Head of caudate nucleus (tissue), 42 donors: ENCODE measurements at places on chromosomes 12 and 14.

GRCh38 chr12:110549716-110550115 is 33.4 kb downstream of the PPTC7 start:
- DNase-seq: no peak

- no peak for DNase-seq
Measured at GRCh38 chr14:98634043-98634820, 637.8 kb downstream of the BCL11B start.

DNA sequence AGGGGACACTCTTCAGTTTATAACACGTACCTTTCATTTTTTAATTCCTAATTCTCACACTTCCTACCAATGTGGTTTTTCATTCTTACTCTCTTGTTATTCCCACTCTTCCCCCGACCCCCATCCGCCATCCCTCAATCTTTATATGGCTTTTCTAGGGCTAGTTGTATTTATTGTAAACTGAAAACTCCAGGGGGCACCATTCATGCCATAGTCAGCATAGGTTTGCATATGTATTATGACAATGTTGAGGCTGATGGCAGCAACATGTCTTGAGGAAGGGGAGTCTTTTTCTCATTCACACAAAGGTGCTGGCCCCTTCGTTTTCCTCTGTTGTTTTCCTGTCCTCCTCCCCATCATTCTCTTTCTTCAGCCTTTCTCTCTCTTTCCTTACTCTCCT is 27.7 kb upstream of the LTA4H start:
- no peak for DNase-seq

- DNase-seq: no peak
Measured at GRCh38 chr14:74579447-74580274, 32.4 kb downstream of the LTBP2 start.

GRCh38 chr14:53948205-53948884 is 8.3 kb downstream of the BMP4 start:
- no peak for DNase-seq

- no peak for DNase-seq
Measured at GRCh38 chr12:26088998-26089397, 35.8 kb downstream of the BHLHE41 start.

DNA sequence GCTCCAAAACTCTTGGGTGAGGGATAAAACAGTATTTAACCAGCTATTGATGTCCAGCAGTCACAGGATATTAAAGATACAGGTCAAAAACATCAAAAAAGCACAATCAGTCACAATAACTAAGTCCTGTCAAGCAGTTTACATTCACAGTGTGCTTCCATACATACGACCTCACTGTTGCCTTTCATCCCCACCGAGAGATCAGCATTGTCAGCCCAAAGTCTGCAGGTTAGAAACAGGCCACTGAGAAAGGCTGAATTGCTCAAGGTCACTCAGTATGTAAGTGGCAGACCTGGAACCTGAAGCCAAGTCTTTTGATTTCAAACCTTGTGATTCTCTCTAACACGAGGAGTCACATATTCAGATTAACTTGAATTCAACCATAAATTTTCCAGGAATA is 124.9 kb downstream of the GXYLT1 start:
- DNase-seq: no peak

DNA sequence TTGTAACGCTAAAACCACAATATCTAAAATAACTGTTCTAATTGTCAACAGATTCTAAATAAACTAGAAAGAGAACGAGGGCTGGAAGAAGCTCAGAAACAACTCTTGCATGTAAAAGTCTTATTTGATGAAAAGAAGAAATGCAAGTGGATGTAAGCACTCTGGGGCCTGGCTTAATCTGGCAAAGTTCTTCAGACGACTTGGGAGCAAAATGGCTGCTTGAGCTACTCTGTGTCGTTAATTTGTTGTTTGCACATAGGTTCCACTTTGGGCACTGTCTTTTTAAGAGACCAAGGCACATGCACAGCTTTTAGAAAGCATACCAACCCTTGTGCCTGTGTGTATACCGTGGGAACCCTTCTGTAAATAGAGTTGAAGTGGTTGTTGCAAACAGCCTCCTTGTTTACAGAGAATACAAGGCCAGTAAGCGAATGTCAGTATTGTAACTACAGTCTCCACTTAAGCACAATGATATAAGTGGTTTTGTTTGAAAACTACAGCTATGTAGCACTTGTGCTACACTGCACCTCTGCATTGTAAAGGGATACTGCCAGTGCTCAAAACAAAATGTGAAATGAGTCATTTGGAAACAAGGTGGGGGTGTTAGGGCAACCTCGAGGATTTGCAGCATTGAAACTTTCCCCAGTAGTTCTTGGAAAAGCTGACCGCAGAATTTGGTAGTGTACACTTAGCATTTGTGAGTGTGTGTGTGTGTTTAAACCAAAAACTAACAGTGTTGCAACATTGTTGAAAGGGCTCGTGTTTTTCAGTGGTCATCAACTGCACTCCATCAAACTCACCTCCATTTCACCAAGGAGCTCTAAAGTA is 154.3 kb downstream of the CEP83 start:
- no peak for DNase-seq

GRCh38 chr14:73476451-73476931 is 14.2 kb upstream of the RIOX1 start:
- peak; percentile 38 for DNase-seq

DNA sequence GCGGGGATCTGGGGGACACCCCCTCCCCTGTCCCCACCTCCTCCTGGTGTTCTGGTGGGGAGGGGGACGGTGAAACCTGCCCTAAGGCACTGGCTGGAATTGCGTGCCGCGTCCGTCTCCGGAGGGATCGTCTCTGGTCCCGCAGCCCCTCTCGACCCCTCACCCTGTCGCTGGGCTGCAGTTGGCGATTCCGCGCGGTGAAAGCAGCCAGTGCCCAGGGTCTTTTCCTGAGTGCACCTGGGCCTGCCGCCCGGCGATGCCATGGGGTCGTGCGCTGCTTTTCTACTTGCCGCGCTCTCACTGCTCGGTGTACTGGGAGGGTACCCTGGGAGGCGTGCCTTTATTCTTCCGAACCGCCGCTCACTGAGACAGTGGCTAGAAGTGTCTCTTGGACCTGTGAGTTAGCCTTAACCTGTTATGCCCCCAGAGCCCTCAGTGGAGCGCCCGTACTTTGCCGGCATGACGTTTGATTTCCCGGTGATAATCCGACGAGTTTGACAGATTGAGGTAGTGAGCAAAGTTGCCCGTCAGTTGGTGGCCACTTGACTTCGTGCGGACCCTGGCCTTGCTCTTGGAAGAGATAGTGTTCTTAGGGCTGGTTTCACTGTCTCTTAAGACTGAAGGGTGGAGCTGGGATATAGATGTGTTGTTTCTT is 788 bp downstream of the SFSWAP start:
- DNase-seq: no peak

GRCh38 chr14:56515739-56516138 is 63.9 kb upstream of the TMEM260 start:
- no peak for DNase-seq

DNA sequence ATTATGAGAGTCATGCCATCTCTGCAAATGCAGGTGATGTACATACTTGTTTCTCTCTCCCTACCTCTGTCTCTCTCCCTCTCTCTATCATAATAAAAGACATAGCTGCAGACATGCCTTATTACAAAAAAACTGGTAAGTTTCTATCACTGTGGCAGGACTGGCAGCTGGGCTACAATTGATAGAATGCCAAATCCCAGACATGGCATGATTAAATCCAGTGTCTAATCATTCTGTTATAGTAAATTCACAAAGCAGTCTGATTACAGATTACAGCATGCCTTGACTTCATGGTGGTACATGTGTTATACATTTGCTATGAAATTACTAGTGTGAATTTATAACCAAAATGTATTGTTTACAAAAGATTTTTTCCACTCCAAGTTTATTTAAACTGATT is 854.7 kb downstream of the TMTC2 start:
- no peak for DNase-seq

DNA sequence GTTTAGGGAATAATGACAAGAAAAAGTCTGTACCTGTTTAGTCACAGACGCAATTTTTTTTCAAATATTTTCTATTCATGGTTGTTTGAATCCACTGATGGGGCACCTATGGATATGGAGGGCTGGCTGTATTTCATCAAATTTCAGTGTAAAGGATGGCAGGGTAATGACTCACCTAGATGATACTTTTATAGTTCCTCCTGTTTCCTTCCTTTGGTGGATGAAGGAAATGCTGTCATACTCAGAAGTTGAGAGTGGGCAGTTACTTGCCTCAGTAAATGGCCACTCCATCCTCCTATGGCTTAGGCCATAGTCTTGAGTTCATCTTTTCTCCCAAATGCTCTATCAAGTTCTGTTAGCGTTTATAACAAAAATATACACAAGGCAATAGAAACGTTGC is 18.9 kb upstream of the C12orf71 start:
- no peak for DNase-seq

DNA sequence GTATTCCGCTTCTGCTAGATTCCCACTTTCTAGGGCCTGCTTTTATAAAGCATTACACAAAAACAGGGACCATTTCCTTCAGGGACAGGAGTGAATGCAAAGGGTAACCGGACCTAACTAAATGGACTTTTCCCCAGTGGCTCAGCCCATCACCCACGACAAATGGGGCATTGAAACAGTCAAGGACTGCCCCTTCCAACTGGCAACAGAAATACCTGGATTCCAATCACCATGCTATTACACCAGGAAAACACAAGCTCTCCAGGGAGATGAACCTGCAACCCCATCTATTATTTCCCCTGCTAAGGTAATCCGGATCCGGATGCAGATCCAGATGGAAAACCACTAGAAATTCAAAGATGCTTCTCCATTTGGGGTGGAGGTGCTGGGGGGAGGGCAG is 1.0 kb downstream of the MPHOSPH9 start:
- DNase-seq: no peak

GRCh38 chr12:92721656-92722055 is 18.9 kb downstream of the PLEKHG7 start:
- no peak for DNase-seq

GRCh38 chr12:54131641-54132280 is 57.0 kb downstream of the SMUG1 start:
- no peak for DNase-seq

- no peak for DNase-seq
Measured at GRCh38 chr12:80031229-80031628, 68.1 kb upstream of the OTOGL start.

DNA sequence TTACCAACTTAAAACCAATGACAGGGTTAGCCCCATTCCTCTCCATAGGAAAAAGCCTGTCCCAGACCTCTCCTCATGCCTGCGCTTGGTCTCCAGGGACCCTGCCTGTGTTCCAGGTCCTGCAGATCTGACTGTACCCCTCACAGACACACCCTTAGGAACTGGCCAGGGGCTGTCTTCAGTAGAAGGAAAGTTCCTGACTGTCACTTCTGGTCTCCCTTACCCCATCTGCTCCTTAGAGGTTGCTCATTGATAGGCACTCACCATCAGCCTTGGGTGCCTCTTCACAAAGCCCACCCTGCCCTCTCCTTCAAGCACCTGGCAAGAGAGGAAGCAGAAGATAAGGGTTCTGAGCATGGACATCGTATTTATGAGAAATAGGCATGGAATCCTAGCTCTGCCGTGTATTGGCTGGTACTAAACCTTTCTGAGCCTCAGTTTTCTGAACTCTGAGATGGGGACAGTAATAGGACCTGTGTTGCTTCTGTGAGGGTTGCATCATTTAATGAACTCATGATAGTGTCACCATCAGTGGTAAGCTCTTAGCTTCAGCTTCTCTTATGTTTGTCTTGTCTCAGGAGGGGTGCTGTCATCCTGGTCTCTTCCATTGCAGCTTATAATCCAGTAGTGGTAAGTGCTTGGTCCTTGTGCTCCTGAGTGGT is 7.5 kb downstream of the DHRS2 start:
- DNase-seq: no peak

GRCh38 chr12:98651328-98651727 is 6.2 kb downstream of the APAF1 start:
- no peak for DNase-seq

DNA sequence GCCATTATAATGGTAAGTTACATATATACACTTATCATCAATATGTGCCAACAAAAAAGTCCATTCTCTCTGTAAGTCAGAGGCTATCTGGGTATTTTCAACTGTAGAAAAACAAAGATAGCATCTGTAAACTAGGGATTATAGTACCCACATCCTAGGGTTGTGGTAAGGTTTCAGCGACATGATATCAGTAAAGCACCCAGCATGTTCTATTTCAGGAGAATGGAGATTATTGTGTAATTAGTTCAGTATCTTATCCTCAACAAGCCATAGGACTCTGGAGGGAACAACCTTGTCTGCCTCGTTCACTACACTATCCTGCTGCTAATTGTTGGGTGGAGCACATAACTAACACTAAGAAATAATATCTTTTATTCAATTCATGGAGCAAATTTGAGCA is 19.7 kb upstream of the CKAP4 start:
- DNase-seq: no peak

- DNase-seq: no peak
Measured at GRCh38 chr12:39986674-39987073, 119.2 kb downstream of the SLC2A13 start.

GRCh38 chr14:104116288-104116755 is 22.1 kb upstream of the KIF26A start:
- DNase-seq: no peak

DNA sequence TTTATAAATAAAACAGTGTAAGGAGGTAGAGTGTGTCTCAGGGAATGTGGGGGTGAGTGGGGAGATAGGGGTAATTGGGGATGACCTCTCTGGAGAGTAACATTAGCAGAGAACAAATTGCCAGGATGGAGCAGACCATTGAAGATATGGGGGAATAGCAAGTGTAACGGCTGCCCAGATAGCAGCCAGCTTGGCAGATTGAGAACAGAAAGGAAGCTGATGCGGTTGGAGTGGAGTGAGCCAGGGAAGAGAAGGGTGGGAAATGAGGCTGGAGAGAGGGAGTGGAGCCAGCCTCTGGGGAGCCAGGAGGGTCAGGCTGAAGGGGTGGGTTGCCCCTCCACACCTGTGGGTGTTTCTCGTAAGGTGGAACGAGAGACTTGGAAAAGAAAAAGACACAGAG is 5.6 kb upstream of the ADCK1 start:
- no peak for DNase-seq

- no peak for DNase-seq
Measured at GRCh38 chr12:113528606-113529293, 57.1 kb upstream of the LHX5 start.

GRCh38 chr14:64194404-64194803 is 99.8 kb downstream of the ESR2 start:
- no peak for DNase-seq

GRCh38 chr12:99917711-99918402 is 66.9 kb downstream of the ANKS1B start:
- no peak for DNase-seq

DNA sequence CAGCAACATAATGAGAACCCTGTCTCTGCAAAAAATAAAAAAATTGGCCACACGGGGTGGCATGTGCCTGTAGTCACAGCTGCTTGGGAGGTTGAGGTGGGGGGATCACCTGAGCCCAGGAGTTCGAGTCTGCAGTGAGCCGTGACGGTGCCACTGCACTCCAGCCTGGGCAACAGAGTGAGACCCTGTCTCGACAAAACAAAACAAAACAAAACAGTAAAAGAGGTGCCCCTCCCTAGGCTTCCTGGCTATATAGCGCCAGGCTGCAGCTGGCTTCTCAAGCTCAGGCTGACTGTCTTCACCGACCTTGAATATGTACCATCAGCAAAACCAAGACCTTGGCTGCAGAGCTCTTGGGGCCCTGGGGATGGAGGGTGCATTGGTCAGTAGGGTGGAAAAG is 29.4 kb downstream of the TSPAN9 start:
- no peak for DNase-seq

GRCh38 chr12:67813456-67813904 is 164.9 kb downstream of the DYRK2 start:
- no peak for DNase-seq

GRCh38 chr12:64192644-64193444 is 29.3 kb downstream of the KICS2 start:
- no peak for DNase-seq

GRCh38 chr12:73973486-73973885 is 564.1 kb upstream of the ATXN7L3B start:
- DNase-seq: no peak
